ENCODE measurements at places on chromosomes 11 and 22.
A peak's percentile ranks its signal among the peaks of the same experiment; 100 is the strongest.

GRCh38 chr22:24230911-24231656 is 13.8 kb downstream of the GGT5 start:
- DNase-seq = no peak

DNA sequence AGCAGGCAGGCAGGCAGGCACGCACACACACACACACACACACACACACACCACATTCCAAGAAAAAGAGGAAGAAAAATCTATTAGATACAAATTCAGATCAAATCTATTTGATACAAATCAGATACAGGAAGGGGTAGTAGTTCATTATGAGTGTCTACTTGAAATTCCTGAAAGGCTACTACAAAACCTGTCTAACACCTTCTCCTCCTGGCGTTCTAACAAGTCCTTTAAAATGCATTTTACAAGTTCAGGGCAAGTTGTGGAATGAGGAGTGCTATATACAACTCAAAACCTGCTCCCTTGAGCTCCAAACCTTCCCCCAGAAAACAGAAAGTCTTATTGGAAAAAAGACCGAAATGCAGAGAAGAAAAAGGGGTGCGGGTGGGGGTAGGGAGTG is 476 bp downstream of the ARHGAP32 start:
- DNase-seq = no peak

DNA sequence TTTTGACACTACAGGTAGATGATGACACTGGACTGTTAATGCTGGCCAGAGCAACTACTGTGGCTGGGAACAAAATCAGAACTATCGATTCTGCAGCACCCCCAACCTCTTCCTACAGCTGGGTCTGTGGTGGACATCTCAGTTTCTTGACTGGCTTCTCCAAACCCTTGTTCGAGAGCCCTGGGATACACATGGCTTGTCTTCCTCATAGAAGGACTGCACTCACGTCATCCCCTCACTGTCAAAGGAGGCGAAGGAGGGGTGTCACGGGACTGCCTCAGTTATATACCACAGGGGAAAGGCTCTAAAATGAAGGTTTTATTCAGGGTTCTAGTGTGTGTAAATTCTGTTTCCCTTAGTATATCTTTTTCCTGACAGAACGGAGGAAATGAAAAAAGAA is 44.9 kb downstream of the PITPNB start:
- DNase-seq = no peak

DNA sequence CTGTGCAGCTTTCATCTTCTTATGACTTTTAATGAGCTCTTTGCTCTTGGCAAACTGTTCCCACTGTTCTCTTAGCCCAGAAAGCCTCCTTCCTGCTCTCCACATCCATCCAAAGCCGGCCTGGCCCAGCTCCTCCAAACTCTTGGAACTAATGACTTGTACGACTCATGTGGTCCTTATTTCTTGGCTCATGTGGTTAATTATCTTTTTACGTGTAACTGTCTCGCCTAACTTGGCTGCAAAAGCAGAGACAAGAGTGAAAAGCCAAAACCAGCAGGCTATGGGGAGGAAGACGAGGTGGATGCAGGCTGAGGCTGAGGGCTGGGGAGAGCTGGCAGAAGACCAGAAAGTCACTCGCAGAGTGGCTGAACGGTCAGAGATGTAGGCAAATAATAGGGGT is 5.5 kb downstream of the CSNK2A3 start:
- DNase-seq = no peak

DNA sequence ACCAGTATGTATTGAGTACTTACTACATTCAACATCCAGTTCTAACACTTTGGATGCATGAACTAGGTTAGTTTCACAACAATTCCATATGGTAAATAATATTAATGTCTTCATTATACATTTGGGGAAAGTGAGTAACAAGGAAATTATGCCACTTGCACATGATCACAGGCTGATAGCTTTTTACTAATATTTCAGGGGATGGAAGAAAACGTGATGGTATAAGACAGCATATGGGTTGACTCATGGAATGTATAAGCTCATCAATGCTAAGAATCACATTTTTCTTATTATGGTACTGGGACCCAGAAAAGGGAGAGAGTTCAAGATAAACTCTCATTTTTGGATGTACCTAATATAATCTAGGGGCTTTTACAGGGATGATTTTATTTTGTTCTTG is 188.7 kb downstream of the MIAT start:
- DNase-seq = no peak

- no peak for DNase-seq
These were observed 205.1 kb upstream of the CADM1 start for GRCh38 chr11:115709297-115709696.

- DNase-seq = no peak
These were observed 7.8 kb downstream of the FTH1 start for GRCh38 chr11:61959678-61960077.

GRCh38 chr11:32148895-32149294 is 58.0 kb downstream of the RCN1 start:
- DNase-seq = no peak

DNA sequence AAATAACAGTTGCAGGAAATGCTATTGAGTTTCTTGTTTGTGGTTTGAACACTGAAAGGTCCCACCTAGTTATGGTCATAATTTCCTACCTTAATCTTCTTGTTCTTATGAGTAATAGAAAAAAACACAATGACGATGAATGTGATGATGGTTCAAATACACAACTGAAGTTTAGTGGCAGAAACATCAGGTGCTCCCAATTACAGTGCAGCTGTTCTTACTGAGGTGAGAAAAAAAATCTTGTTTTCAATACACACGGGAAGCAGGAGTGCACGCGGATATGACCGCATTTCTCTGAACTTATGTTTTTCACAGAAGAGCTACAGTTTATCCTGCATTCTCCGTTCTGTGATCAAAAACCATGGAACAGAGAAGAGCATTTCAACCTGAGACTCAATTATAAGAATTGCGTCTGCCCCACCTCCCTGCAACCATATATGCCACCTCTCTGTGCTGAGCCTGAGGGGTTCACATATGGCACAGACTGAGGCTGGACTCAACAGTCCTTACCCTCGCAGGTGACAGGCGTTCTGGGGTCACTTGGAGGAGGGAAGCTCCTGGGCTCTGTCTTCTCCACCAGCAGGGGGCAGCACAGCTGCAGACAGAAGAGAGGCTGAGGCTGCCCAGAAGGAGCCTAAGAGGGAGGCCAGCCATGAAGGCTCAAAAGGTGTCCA is 99.7 kb upstream of the IGLL5 start:
- peak; percentile 53 for DNase-seq

DNA sequence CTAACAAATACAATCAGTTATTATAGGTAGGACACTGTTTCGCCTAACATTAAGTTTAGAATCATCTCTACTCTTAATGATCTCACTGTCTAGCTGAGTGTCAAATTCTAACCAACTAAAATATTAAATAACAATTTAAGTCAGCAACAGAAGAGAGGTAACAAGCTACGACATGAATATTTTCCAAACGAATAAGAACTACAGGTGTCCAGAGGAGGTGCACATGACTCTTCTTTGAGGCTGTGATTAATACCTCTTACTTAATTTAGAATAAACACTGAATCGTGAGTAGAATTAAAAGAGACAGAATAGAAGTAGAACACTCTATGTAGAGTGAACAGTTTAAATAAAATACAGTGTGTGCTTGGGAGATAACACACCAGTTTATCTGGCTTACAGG is 619.0 kb upstream of the ARHGAP42 start:
- DNase-seq = no peak

DNA sequence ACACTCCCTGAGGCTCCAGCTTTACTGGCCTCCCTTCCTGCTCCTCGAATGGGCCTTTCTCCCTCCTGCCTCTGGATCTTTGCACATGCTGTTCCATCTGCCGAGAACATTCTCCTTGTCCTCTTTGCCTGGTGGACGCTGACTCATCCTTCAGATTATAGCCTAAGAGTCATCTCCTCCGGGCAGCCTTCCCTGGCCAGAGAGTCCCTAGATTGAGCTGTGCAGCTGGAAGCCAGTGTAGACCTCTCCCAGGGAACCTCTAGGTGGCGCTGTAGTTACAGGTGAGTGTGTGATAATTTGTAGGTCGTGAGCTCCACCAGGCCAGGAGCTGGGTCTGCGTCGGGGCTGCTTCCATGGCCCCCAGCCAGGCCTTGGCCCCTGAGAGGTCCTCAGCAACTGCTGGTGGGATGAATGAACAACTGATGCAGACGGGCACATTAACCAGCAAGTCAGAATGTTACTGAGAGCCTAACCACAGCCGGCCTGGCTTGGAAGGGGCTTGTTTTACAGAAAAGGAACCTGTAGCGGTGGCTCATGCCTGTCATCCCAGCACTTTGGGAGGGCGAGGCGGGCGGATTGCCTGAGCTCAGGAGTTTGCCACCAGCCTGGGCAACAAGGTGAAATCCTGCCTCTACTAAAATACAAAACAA is 8.7 kb downstream of the PNPLA5 start:
- DNase-seq = no peak

DNA sequence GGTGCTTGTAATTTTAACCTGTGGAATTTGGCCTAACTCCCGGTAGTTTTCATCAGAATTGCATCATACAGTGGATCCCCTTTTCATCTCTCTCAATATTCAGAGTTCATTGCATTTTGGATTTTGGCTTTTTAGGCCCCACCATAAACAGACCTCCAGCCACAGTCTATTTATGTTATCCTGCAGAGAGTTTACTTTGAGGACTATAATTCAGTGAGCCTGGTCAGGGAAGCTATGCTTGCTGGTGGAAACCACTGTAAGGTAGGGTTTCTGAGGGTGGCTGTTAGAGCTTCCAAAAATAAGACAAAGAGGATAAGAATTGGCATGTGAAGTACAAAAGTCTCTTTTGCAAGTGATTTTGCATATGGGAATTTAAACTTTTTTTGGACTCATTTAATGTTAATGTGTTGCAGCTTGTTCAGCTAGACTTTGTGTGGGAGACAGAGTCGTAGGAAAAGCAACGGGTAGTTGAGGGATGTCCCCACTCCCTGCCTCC is 34.8 kb upstream of the DDI1 start:
- DNase-seq = no peak

All from posterior cingulate gyrus (tissue), 11 donors.